GM04503 (cell line): ENCODE measurements at places on chromosomes 4 and X.

- DNase-seq = no peak
Observed at GRCh38 chrX:42748067-42748850, 29.7 kb downstream of the PPP1R2C start.

GRCh38 chr4:99207911-99208718, 10.9 kb downstream of the ADH6 start:
- no peak for DNase-seq

GRCh38 chrX:120823556-120823955, 52.1 kb downstream of the CT47B1 start:
- DNase-seq = no peak

DNA sequence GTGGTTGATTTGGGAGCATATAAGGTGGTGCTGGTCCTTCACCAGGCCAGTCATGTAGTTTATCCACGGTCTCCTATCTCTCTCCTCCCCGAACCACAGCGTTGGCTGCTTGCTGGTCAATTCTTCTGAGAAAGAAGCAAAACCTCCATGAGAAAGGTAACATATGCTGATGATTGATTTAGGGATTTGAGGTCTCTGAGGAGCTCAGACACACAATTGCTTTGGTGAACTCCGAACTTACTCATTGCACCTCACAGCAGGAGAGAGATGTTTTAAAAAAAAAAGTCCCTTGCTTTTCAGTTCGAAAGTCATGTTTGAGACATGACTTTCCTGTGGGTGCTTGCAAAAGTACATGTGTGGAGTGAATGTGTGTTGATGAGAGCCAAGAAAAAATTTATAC, 100.2 kb downstream of the TSPAN7 start:
- no peak for DNase-seq

- DNase-seq = no peak
Observed at GRCh38 chr4:182829196-182829595, 88.0 kb downstream of the DCTD start.

DNA sequence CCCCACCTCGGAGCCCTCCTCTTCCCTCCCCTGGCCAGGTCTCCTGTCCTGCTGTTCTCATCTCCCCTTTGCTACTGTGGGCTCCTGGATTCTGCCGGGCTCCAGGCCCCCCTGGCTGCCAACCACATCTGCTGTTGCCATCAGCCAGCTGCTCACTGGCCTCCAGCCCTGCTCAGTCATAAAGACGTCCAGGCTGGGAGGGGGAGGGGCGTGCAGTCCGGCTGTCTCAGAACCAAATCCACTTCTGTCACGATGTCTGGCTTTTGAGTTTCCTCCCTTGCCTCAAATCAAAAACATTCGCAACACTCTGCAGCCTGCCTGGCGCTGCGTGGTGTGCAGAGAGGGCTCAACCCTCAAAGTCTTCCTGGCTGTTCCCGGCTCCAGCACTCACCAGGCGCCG, 7.1 kb downstream of the RASL11B start:
- DNase-seq = no peak

- no peak for DNase-seq
Observed at GRCh38 chr4:11525085-11525484, 96.4 kb upstream of the HS3ST1 start.

DNA sequence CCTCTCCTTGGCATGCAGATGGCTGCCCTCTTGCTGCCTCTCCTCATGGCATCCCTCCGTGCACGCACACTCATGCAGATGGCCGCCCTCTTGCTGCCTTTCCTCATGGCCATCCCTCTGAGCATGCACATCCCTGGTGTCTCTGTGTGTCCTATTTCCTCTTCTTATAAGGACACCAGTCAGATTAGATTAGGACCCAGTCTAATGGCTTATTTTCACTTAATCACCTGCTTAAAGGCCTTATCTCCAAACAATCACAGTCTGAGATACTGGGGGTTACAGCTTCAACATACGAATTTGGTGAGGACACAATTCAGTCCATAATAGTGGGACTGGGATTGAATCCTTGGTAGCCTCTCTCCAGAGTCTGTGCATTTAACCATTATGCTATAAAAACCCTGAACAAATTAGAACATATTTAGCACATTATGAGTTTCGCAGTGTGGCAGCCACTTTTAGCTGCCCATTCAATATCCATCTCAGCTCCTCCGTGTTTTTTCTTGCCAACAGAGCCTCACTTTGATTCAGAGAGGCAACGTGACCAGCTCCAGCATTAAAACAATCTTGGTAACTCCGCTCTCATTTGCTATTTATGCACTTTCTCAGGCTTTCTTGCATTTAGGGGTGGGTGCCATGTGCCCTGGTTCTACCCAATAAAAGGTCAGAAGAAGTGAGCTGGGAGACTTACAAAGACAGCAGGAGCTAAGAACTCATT, 26.2 kb upstream of the TMEM150C start:
- DNase-seq = no peak

- DNase-seq = no peak
Observed at GRCh38 chrX:149383852-149384251, 121.3 kb downstream of the IDS start.

DNA sequence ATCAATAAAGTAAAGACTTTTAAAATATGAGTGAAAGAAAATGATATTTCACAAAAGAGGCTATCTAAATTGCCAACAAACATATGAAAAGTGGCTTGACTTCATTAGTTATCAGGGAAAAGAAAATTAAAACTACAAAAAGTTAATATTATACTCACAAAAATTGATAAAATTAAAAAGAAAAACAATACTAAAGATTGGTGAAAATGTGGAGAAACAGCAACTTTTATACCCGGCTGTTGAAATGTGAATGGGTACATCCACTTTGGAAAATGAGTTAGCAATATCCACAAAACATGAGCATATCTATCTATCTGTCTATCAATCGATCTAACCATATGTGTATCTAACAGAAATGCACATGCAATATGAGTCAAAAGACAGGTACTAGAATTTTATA, 122.3 kb downstream of the ANAPC10 start:
- no peak for DNase-seq

DNA sequence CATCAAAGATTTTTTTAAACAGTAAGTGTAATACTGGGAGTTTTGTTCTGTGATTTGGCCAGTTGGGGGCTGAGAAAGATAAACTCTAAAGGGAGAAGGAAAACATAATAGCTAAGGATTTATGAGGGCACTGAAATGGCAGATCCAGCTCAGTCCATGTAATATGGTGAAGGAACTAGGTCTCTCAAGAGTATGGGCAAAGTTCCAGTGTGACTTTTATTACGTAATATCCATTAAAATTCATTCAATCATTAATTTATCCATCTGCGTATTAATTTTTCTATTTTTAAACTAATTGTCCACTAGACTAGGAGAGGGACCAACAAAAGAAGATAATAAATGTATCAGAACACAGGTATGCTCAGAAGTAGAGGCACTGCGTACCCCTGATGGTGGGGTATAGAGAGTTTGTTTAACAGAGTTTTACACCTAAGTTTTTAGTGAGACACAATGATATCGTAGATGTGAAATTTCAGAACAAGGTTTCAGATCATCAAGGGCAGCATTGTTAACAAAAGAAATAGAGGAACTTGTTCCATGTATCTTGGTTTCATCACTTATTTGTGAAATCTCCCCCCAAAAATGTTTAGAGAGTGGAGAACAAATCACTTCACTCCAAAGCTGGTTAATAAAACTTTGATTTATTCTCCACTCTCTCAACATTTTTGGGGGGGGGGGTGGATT, 351.1 kb downstream of the GRXCR1 start:
- DNase-seq = no peak

DNA sequence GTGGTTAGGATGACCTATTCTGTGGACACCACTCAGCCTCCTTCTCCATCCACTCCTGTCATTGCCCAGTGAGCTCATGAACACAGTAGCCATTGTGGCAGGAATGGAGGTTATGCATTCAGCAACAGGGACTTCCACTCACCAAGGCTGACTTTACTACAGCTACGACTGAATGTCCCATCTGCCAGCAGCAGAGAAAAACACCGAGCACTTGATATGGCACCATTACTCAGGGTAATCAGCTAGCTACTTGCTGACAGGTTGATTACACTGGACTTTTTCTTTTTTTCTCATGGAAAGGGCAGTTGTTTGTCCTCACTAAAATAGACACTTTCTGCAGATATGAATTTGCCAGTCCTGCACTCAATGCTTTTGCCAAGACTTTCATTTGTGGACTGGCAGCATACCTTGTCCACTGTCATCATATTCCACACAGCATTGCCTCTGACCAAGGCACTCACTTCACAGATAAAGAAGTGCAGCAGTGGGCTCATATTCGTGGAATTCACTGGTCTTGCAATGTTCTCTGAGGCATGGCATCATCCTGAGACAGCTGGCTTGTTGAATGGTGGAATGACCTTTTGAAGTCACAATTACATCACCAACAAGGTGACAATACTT, 37.3 kb upstream of the UGT2B4 start:
- no peak for DNase-seq

DNA sequence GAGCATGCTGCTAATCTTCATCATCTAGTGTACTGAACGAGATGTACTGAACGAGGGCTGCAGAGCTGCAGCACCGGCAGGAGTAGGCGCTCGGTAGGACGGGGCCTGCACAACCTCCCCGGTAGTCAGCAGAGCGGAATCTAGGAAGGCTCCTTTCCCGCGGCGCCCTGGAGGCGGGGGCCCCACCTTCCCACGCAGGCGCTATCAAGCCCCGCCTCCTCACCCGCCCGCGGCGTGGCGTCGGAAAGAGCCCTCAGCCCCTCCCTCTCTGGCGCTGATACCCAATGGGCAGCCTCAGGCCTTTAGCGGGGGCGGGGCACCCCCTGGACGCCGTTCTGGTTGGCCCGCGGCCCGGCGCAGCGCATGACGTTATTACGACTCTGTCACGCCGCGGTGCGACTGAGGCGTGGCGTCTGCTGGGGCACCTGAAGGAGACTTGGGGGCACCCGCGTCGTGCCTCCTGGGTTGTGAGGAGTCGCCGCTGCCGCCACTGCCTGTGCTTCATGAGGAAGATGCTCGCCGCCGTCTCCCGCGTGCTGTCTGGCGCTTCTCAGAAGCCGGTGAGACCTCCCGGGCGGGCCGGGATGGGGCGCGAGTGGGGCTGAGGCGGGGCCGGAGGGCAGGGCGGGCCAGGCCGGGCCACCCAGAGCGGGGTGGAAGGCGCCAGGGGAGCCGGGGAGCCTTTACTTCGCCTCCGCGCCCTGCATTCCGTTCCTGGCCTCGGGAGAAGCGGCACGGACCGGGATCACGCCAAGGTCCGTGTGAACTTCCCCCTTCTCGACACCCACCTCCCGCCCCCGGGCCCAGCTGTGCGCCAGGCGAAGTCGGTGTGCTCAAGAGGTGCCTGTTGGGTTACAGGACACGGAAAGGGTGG, at the start of gene PDHA1:
Gene PDHA1, plus strand, starts transcription at position 393 of the 874 bp plus-strand sequence. Its CDS starts 111 bp downstream, at position 504.
- DNase-seq = peak; percentile 42

DNA sequence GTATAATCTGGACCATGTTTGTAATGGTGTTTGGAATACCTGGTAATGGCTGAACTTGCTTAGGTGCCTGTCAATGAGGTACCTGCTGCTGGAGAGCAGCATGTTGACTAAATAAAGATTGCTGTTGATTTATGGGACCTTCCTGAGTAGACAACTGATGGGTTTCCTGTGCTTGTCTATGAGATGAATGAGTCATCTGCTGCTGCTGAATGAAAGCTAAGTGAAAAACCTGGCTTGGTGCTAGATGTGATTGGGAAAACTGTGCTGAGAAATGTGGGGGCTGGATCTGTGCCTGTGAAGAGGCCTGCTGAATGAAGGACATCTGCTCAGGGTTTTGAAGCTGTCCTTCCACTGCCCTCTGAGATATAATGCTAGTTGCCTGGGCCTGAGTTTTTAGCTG, 69.6 kb downstream of the WNK3 start:
- no peak for DNase-seq

DNA sequence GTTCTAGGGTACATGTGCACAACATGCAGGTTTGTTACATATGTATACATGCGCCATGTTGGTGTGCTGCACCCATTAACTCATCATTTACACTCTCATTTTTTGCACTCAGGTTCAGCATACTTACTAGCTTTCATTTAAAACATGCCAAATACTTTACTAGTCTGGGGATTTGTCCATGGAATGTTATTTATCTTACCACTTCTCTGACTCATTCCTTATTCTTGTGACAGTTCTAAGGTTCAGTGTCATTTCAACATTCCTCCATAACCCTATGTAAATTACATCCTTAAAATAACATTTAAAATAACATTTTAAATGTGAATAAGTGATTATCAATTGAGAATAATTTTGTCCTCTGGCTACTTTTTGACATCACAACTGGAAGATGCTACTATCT, 19.5 kb upstream of the SYTL5 start:
- no peak for DNase-seq

DNA sequence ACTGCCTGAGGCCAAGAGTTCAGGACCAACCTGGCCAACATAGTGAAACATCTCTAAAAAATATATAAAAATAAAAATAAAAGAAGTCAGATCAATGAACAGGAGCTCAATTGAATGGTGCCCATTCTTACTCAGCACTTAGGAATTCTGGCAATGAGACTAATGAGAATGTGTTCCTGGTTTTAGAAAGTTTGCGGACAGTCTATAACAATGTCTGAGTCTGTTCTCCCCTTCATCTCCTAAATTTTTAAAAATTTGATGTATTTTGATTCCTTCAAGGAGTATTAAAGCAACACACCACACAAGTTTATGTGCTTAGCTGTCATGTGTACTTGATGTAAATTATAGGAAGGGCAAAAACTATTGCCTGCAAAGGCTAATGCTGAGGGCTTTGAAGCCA, 30.6 kb upstream of the KCNIP4 start:
- DNase-seq = no peak

DNA sequence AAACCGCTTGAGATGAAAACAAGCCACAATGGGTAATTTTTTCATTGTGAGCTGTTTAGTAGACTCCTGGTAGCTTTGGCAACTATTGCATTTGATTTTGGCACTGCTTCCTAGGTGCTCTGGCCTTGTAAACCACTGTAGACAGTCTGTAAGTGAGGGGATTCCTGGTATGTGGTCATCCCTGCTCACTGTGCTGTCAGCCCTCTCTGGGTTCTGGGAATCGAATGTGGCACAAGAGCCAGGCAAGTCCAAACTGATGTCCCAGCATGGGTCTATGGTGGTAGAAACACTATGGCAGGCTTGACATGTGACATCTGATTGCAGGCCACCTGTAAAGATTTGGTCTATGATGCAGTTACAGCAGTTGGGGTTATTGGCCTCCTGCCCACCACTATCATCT, 2.5 kb downstream of the USP51 start:
- DNase-seq = no peak

DNA sequence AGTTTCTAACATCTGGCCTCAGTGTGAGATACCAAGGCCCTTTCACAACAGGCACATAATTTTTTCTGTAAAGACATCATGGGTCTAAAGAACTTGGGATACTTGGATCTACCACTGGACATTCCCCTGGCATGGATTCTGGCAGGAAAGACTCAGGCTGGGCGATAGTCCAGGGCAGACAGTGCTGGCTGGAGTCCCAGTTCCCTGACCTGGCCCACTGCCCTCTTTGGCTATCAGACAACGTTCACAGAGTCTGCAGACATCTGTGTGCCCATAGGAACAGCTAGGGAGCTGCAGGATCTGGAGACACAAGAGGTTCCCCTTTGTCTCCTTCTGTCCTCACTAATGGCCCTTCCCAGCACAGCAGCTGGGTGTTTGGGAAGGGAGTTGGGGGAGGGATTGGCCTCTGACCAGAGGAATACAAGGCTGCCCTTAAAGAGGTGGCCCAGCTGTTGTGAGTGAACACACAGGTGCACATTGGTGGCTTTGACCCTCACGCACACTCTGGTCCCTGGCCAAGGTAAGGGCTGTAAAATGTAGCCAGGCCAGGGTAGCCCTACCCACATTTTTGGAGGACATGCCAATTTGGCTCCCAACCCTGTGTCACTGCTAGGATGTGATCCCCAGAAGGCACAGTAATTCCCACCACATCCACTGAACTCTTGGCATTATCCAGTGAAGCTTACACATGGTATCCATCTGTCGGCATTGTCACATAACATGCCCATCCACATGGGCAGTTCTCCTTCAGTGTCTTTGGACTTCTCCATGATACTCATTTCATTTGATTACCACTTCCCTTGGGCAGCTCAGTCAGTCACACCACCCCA, 72.3 kb downstream of the SOX3 start:
- DNase-seq = no peak
